ENCODE measurements at places on chromosomes 1 and 21. TPM values are rescaled to one million over a fixed set of nuclear protein-coding genes. Genes with fewer than 3 reads are reported as not detected.

The RGS13 gene
- total RNA-seq = not detected

The CFAP45 gene
- not detected for total RNA-seq

The ADAMTS1 gene
- 69.7 TPM for total RNA-seq

The FCGR3B gene
- total RNA-seq = not detected

The SH2D1B gene
- not detected for total RNA-seq

The LCE6A gene
- total RNA-seq = not detected

The TNFSF4 gene
- 0.16 TPM for total RNA-seq

The BARHL2 gene
- not detected for total RNA-seq

The KRTAP11-1 gene
- total RNA-seq = not detected

The SPRR4 gene
- total RNA-seq = not detected

The FCRLB gene
- 2.7 TPM for total RNA-seq

The APOBEC4 gene
- not detected for total RNA-seq

The TMEM81 gene
- 2.3 TPM for total RNA-seq

The KISS1 gene
- 190 TPM for total RNA-seq

The ANGPTL3 gene
- not detected for total RNA-seq

The PI4KB gene
- 30.5 TPM for total RNA-seq

The AMY1C gene
- total RNA-seq = not detected

The TEX38 gene
- total RNA-seq = not detected

The CAMK1G gene
- not detected for total RNA-seq

The PDZK1 gene
- total RNA-seq = 2.1 TPM

The ZRANB2 gene
- 42.4 TPM for total RNA-seq

The VWA1 gene
- 0.31 TPM for total RNA-seq

The CLDN14 gene
- not detected for total RNA-seq

The LCE1E gene
- not detected for total RNA-seq

The EDN2 gene
- 3.0 TPM for total RNA-seq

The NTRK1 gene
- total RNA-seq = not detected

The BRINP3 gene
- total RNA-seq = not detected

The KRTAP25-1 gene
- total RNA-seq = not detected

The CYP4A22 gene
- not detected for total RNA-seq

The FAM110D gene
- not detected for total RNA-seq

The WARS2 gene
- total RNA-seq = 17.6 TPM

The DPH5 gene
- total RNA-seq = 24.6 TPM

The MPZL1 gene
- 74.1 TPM for total RNA-seq

The PLA2G2E gene
- not detected for total RNA-seq

The SFN gene
- total RNA-seq = not detected

The SLC45A1 gene
- total RNA-seq = 2.5 TPM

The ARHGAP30 gene
- total RNA-seq = not detected

The URB1 gene
- 14.0 TPM for total RNA-seq

The THEM5 gene
- total RNA-seq = not detected

The PTPRF gene
- total RNA-seq = 11.0 TPM

The ZNF695 gene
- total RNA-seq = 3.0 TPM
